CD4-positive, alpha-beta T cell treated with Interleukin-6 at 100 ng/mL for 8 hours (primary cell): ENCODE measurements at places on chromosomes 5 and 9.

- DNase-seq, result no peak
These were observed 274.2 kb downstream of the BRINP1 start for GRCh38 chr9:119095072-119095471.

DNA sequence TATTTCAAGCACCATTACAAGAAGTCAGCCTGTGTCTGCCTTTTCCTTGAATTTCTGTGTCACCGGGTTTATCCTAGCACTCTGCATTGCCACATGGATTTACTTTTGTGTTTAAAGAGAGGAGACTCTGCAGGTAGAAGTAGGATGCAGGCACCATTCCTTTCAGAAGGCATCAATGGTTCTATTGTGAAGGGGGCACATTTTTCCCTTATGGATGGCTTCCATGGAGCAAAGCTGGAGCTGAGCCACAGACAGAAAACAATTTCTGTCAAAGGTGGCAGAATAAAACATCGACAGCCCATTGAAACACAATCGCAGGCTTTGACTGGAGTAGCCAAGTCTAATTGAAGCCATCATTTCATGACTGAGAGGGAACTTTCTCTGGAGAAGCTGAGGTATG, 288.0 kb upstream of the ANKH start:
- no peak for DNase-seq

DNA sequence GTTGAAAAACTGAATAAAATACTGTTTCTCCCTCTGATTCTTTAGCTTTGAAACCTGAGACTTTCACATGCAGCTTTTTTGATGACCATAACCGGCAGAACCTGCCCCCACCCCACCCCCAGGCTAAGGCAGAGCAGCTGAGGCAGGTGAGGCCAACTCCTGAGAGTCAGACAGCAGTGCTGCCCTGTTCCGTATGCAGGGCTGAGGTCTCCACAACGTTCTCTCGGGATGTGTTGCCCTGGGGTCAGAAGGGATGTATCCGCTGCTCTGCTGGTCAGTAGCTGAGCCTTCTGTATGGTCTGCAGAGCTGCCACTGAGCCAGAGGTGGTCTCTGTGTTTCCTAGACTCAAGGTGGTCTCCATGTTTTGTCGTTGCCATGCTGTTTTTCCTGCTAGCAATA, 190.5 kb downstream of the AOPEP start:
- DNase-seq, result no peak

GRCh38 chr9:129550199-129550839, 70.6 kb downstream of the C9orf50 start:
- no peak for DNase-seq

DNA sequence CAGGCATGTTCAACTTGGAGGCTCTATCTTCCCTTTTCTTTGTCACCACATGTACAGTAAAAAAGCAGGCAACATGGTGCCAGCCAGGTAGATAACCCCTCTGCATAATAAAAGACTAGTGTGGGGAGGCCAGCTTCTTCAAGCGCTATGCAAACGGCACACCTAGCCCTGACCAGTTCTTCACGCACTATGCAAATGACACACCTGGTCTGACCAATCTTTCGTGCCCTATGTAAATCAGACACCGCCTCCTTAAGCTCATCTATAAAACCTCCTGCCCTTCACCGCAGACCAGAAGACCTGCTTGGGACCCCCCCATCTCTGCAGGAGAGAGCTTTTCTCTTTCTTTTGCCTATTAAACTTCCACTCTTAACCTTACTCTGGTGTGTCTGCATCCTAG, 28.1 kb upstream of the UGCG start:
- DNase-seq, result no peak

DNA sequence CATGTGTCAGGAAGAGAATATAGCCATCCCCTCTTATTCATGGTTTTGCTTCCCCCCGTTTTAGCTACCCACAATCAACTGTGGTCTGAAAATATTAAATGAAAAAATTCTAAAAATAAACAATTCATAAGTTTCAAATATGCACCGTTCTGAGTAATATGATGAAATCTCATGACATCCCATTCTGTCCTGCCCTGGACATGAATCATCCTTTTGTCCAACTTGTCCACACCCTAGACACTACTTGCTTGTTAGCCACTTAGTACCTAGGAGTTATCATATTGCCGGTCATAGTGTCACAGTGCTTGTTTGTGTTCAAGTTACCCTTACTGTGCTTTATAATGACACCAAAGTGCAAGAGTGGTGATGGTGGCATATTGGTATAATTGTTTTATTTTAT, 113.5 kb downstream of the CAAP1 start:
- DNase-seq, result no peak

- no peak for DNase-seq
These were observed 10.6 kb upstream of the EXOC3 start for GRCh38 chr5:432201-432927.

- no peak for DNase-seq
These were observed 53.1 kb downstream of the TLE1 start for GRCh38 chr9:81636255-81636599.

DNA sequence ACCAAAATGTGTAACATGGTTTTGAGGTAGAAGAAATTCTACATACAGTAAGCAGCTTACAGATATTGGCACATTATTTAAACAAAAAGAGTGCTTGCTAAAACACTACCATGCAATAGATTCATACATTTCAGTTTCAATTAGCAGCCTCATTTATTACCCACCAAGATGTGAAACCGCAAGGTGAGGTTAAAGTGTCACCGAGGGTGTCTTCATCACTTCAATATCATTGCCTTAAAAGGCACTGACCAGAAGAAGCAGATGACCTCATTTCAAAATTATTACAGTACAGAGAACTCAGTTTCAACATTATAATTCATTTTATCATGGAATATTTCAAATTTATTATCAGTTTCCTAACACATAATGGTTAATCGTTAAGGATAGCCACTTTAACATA, 302.2 kb downstream of the ISL1 start:
- no peak for DNase-seq

- no peak for DNase-seq
These were observed 363.1 kb upstream of the PAPPA start for GRCh38 chr9:115790520-115790919.

DNA sequence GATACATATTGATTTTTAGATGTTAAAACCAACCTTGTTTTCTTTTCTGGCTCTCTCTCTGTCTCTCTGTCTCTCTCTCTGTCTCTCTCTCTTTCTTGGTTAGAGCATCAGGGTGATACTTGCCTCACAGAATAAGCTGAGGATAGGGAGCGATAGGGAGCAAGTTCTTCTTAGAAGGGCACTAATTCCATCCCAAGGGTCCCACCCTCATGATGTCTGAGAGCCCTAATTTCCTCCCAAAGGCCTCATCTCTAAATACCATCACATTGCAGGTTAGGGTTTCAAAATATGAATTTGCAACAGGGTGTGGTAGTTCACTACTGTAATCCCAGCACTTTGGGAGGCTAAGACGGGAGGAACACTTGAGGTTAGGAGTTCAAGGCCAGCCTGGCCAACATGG, 4.8 kb upstream of the KIF3A start:
- DNase-seq, result no peak

- no peak for DNase-seq
These were observed 493.6 kb downstream of the GADD45G start for GRCh38 chr9:90098408-90098807.

DNA sequence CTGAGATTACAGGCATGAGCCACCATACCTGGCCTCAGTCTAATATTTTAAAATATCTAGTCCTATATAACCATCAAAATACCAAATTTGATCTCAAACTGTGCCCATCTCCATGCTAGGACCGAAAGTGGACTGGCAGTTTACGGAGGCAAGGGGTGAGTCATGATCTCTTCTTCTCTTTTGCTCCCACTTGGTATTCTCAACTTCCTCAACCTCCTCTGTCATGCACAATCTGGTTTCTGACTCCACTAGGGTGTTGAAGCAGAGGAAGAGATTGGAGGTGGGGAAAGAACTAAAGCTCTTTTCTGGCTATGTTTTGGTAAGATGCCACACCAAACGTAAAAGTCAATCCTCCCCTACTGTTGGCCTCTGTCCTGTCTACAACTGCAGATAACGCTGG, 55.9 kb upstream of the CEMIP2 start:
- no peak for DNase-seq

DNA sequence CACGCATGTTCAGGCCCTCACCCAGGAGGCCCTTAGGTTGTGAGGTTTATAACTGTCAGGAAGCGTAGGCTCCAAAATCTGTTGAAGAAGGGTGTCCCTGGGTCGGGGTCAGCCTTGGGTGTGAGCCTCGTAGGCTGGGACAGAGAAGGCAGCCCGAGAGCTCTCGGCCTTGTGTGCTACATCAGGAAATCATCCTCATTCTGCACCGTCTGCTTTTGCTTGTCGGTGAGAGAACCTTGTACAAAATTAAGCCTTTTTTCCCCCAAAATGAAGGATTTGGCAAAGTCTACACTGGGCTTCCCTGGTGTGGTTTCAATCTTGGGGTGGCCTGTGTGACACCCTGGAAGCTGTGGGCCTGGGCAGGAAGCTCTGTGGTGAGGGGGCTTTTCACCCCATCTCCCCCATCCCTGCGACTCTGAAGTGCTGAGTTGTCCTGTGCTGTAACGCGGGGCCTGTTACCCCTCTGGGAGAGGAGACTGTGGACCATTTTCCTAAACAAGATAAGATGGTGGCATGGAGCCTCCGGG, 55.3 kb downstream of the AHRR start:
- DNase-seq, result no peak

DNA sequence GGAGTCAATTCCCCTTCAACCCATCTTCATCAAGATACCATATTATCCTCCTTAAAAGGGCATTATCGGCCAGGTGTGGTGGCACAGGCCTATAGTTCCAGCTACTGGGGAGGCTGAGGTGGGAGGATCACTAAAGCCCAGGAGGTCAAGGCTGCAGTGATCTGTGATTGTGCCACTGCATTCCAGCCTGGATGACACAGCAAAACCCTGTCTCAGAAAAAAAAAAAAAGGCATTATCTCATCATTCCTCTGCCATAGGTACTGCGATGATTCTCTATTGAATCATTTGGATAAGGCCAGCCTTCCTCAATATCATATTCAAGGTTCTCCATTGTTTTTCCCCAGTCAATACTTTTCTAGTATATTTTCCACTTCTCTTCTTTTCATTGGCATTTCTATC, 39.2 kb upstream of the RAB3C start:
- DNase-seq, result no peak

DNA sequence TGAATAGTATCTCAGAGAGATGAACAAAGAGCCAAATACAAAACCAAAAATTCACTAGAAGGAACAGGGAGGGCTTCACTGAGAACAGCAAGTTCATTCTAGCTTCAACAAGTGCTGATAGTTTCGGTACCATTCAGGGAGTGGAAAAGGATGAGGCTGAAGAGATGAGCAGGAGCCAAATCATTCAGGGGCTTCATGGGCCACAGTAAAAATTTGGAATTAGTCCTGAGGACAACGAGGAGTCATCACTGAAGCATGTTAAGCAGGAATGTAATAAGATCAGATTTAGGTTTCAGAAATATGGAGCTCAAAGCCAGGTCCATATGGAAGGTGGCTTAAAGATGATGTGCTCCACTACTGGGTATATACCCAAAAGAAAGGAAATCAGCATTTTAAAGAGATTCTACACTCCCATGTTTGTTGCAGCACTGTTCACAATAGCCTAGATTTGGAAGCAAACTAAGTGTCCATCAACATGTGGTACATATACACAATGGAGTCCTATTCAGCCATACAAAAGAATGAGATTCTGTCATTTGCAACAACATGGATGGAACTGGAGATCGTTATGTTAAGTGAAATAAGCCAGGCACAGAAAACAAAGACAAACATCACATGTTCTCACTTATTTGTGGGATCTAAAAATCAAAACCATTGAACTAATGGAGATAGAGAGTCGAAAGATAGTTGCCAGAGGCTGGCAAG, 36.2 kb downstream of the SPOCK1 start:
- no peak for DNase-seq

- DNase-seq, result no peak
These were observed 192.1 kb upstream of the RGMB start for GRCh38 chr5:98581112-98581997.

DNA sequence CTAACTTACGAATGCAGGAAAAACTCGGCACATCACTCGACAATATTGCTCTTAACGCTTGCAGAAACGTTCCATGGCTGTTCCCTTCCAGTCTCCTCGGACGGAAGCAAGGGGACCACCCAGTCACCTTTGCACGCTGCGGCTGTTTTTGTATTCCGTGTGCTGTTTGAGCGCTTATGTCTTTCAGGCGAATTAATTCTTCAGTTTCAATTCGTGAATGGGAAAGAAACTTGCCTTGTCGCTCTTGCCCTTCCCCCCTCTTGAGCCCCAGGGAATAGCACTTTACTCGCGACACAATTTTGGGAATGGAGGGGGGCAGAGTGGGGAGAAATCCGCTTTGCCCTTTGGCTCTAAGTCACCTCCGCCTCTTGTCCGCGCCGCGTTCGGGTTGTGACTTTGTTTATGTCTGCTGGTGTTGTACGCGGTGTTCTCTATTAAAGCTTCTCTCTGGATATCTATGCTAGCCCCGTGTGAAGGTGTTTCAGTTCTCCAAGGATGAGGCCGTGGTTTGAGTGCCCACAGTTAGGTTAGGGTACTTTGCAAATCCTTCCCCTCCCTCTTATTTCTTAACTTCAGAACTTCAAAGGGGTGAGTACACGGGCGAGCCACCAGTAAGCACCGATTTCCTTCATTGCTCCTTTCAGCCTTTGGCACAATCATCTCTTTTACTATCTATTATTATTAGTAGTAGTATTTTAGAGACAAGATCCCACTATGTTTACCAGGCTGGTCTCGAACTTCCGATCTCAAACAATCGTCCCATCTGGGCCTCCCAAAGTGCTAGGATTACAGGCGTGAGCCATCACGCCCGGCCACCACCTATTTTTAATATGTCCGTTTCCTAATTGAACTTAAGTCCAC, 2.7 kb downstream of the FOXB2 start:
- no peak for DNase-seq

DNA sequence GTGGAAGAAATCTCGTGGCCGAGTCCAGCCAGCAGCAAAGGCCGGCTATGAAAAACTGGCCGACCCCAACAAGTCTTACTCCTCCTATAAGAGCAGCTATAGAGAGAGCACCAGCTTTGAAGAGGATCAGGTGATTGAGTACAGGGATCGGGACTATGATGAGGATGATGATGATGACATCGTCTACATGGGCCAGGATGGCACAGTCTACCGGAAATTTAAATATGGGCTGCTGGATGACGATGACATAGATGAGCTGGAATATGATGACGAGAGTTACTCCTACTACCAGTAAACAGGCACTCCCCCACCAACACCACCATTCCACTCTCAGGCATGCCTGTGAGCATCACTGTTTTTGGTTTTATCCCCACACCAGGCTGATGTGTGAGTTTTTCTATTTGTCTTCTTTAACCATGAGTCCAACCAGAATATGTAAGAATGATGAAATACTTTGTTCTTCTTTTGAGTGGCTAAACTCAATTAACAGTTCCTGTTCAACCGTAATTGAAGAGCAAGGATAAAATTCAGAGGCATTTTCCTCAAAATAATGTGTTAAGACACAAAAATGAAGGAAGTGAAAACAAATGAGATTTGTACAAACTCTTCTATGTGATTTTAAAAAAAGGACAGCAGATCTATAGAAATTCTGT, 35.5 kb downstream of the RFK start:
- no peak for DNase-seq

DNA sequence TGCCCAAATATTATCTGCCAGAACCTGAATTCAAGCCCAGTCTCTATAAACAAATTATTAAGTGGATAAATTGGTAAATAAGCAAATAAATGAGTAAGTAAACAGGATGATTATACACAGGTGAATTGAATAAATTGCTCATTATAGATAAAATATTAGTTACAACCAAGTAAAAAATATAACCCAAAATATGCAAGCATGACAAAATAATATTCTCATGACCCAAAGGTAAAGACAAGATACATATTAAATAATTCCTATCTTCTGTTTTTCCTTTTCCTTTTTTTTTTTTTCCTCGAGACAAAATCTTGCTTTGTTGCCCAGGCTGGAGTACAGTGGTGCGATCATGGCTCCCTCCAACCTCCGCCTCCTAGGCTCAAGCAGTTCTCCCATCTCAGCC, 21.2 kb upstream of the FSD1L start:
- no peak for DNase-seq
